Cardiac septum (tissue), 1 donor: ENCODE measurements at places on chromosomes 6 and 20. TPM values are rescaled to one million over a fixed set of nuclear protein-coding genes. Genes with fewer than 3 reads are reported as not detected.

Gene REM1
- total RNA-seq: 2.1 TPM

Gene CPNE5
- total RNA-seq: 6.7 TPM

Gene AFDN
- 67.1 TPM for total RNA-seq

Gene MATN4
- total RNA-seq: not detected

Gene MKKS
- 15.9 TPM for total RNA-seq

- no peak for DNase-seq
Observed at GRCh38 chr20:44516491-44516890, 5.4 kb downstream of the SERINC3 start.

DNA sequence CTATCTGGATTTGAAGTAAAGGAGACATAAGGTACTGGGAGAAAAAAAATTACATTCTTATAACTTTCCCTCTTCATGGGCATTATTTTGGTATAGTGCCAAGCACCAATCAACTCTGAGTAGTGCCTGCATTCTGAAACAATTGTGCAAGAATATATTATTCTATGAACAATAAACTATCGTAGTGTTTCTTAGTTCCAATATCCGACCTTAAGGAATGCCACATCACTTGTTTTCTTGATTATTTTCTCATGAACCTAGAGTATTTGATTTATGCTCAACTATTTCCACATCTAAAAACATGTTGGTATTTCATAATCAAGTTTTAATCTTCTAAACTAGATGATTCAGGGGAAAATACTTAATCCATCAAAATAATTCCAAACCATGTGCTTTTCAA lies 294.4 kb upstream of the TBX18 start:
- DNase-seq: no peak

- DNase-seq: no peak
Observed at GRCh38 chr6:162773996-162774395, 46.2 kb downstream of the PACRG start.

DNA sequence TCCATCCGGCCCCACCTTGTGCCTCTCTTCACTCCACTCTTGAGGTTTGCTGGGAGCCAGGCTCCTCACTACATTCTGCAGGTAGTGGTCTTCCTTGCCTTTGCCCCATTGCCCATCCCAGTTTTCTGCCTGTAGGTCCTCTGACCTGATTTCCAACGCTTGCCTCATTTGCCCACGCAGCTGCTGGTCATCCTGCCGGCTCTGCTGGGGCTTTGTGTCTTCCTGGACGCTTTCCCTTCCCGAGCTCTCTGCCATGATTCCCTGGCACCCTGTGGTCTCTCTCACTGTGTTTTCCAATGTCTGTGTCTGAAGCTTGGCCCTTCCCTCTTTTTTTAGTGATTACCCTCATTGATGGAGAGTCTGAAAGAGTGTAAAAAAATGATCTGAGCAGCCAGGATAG lies 451.6 kb downstream of the UTRN start:
- no peak for DNase-seq

DNA sequence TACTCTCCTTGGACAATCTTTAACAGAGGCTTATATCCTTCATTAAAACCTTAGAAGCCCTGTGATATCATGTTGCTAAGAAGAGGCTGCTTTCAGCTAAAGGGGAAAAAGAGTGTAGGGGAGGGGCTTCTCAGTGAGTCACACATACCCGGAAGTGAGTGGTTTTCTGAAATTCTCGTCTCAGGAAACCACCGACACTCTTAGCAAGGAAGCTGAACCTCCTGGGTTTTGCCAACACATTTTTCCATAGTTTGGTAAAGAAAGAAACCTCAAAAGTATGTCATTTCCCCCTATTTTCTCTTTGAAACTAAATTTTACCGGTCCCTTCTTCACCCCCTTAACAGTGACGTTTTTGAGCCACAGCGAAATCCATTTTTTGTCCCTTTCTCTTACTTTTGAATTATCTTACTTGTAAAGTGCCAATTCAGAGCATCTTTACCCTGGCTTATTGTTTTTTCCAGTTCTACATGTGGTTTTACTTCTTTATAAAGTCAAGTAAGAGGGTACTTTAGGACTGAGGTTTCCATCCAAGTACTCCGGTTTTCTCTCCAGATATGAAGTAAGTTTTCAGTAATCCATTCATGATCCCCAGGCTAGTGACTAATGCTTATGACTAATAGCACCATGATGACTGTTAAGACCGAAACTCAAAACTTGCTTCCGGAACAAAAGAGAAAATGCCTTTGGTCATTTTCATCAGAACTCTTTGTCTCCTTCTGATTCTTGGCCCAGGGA lies 219.3 kb downstream of the ARHGAP18 start:
- DNase-seq: no peak

DNA sequence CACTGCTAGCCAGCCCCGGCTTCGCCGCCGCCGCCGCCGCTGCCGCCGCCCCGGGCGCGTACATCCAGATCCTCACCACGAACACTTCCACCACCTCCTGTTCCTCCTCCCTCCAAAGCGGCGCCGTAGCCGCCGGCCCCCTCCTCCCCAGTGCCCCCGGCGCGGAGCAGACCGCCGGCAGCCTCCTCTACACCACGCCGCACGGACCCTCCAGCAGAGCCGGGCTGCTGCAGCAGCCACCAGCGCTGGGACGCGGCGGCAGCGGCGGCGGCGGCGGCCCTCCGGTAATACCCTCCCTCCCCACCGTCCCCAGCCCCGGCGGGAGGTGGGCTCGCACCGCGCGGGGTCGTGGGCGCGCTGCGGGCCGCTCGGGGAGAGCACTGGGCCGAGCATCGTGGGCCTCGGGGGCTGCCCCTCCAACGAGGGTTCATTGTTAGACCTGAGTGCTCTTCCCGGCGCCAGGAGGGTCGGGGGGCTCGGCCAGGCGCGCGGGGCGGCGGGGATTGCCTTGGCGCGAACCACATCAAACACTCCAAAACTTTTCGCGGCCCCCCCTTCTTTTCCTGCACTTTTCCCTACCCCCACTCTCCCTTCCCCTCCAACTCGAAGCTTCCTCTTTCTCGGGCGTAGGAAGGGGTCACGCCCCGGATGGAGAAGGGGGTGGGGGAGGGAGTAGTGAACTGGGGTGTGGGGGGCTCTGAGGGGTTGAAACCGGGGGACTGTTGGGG lies 827 bp downstream of the E2F3 start:
- DNase-seq: peak; percentile 83

DNA sequence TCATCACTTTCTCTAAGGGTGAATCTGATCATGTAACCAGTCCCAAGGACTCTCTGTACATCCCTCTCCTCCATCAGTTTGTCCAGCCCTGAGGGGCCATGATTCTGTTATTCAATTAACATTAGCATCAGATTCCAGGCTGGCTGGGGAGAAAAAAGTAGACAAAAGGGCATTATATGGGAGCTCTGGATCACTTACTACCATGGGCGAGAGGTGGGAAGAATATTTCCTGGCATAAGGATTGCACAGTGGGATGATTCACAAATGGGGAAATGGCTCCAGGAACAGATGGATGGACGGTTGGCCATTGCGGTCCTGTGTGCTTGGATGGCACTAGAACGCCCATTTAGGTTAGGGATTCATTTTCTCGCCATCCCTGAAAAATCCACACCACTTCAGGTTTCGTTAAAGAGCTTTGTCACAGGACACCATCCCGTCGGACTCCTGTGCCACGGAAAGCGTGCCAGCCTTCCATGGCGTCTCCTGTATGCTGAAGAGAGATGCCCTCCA lies 112.6 kb downstream of the THBS2 start:
- no peak for DNase-seq
